ENCODE measurements at places on chromosomes 12 and 14. TPM values are rescaled to one million over a fixed set of nuclear protein-coding genes. Genes with fewer than 3 reads are reported as not detected.

DNA sequence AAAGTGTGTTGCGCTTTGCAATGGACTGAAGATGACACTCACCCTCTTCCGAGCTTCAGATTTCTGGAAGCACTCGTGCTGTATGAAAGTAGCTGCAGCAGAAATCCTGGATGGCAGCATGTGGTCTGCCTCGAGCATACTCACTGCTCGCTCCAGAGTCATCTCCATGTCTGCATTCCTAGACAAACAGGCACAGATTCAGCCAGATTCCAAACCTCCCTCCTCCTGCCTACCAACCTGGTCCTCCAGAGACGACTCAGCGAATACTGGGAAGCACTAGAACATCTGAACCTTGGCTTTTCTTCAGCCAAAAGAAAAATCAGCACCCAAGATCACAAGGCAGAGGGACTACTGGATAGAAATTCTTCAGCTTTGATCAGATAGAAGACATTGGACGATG is 27.7 kb downstream of the PKP2 start:
- DNase-seq: no peak
- no peaks in the 10 kb centered on the region for H3K27me3 ChIP-seq
- no peaks in the 10 kb centered on the region for H3K4me1 ChIP-seq
- H3K36me3 ChIP-seq: no peaks in the 10 kb centered on the region
- no peak overlapping the region for H3K4me3 ChIP-seq

GRCh38 chr12:17982556-17982955 is 107.4 kb downstream of the RERGL start:
- no peaks in the 10 kb centered on the region for H3K4me1 ChIP-seq
- H3K27ac ChIP-seq: no peak overlapping the region
- no peak for DNase-seq
- H3K27me3 ChIP-seq: no peaks in the 10 kb centered on the region

- H3K36me3 ChIP-seq: no peaks in the 10 kb centered on the region
- H3K4me3 ChIP-seq: no peak overlapping the region
- H3K27me3 ChIP-seq: no peaks in the 10 kb centered on the region
- no peak for DNase-seq
- H3K27ac ChIP-seq: no peak overlapping the region
Measured at GRCh38 chr12:105911966-105912365, 226.8 kb downstream of the NUAK1 start.

GRCh38 chr12:51322452-51322851 is 1.5 kb downstream of the BIN2 start:
- H3K27ac ChIP-seq: no peak overlapping the region
- H3K27me3 ChIP-seq: no peaks in the 10 kb centered on the region
- H3K36me3 ChIP-seq: no peaks in the 10 kb centered on the region
- no peak overlapping the region for H3K4me3 ChIP-seq
- DNase-seq: no peak

GRCh38 chr14:95097385-95097784 is 59.9 kb downstream of the DICER1 start:
- peaks cover 2% of the 10 kb centered on the region for H3K36me3 ChIP-seq
- no peak overlapping the region for H3K4me3 ChIP-seq
- no peak overlapping the region for H3K27ac ChIP-seq
- no peak for DNase-seq
- no peaks in the 10 kb centered on the region for H3K27me3 ChIP-seq

GRCh38 chr14:68770051-68770450 is 22.8 kb downstream of the ZFP36L1 start:
- no peak overlapping the region for H3K4me3 ChIP-seq
- no peak for DNase-seq
- H3K27me3 ChIP-seq: no peaks in the 10 kb centered on the region
- no peaks in the 10 kb centered on the region for H3K36me3 ChIP-seq
- no peaks in the 10 kb centered on the region for H3K4me1 ChIP-seq

The KRT73 gene
- not detected for total RNA-seq
